ENCODE measurements at places on chromosomes 1 and 21.
A peak's percentile ranks its signal among the peaks of the same experiment; 100 is the strongest.

- DNase-seq: no peak
Measured at GRCh38 chr1:81650776-81651175, 150.0 kb upstream of the ADGRL2 start.

DNA sequence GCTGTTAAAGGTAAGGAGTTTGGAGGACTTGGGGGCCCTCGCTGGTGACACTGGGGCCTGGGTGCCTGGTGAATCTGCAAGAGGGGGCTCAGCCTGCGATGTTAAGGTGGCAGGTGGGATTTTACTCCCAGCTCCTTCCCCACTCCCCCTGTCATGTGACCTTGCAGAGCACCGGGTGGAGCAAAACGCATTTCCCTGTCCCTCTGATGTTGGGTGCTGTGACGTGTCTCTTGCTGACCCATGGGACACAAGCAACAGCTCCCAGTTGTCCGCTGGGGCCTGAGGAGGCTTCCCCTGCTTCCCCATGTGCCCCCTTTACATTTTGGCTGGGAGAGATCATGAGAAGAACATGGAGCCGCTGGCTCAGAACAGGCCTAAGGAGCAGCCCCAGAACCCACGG, 319.0 kb downstream of the MATN1 start:
- no peak for DNase-seq

GRCh38 chr1:90724361-90724760, 7.3 kb upstream of the BARHL2 start:
- DNase-seq: no peak

DNA sequence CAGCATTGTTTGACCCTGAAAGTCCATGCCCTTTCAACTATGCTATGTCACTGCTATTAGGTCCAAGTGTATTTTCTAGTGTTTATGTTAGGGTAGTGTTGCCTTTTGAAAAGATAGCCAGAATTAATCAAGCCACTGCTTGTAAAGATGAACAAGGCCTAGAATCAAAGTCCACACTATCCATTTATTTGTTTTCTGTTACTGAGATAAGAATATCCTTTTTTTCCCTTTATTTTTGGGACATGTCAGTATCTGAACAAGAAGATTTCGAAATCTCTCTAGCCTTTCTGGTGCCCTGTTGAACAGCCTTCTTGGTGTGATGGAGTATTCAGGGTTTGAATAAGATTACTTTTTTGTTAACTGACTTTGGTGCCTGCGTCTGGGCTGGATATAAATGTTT, 16.7 kb downstream of the UBAP2L start:
- DNase-seq: no peak

- DNase-seq: peak; percentile 49
Measured at GRCh38 chr1:66571789-66572188, 37.8 kb downstream of the SGIP1 start.
